ENCODE measurements at places on chromosomes 5 and 9.

- DNase-seq = no peak
These were observed 51.5 kb upstream of the NKD2 start for GRCh38 chr5:956941-957747.

- DNase-seq = no peak
These were observed 134.4 kb downstream of the AOPEP start for GRCh38 chr9:94860678-94861588.

GRCh38 chr5:112995764-112996618 is 19.4 kb downstream of the DCP2 start:
- no peak for DNase-seq

DNA sequence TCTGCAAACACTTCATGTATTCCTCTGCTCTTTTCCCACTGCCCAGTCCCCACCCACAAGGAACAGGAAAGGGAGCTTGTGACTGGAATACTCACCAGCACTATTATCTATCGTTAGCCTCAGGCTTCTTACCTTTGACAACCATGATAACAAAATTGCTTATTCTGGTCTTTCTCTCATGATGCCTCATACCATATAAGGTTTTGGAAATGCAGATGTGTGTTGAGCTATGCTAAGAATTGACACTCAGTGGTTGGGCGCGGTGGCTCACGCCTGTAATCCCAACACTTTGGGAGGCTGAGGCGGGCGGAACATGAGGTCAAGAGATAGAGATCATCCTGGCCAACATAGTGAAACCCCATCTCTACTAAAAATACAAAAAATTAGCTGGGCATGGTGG is 25.4 kb downstream of the SOX30 start:
- no peak for DNase-seq

GRCh38 chr9:9751996-9752395 is 860.8 kb downstream of the PTPRD start:
- DNase-seq = no peak

All from cortex of kidney (tissue), 1 donor.